ENCODE measurements at places on chromosomes 5 and 9.

DNA sequence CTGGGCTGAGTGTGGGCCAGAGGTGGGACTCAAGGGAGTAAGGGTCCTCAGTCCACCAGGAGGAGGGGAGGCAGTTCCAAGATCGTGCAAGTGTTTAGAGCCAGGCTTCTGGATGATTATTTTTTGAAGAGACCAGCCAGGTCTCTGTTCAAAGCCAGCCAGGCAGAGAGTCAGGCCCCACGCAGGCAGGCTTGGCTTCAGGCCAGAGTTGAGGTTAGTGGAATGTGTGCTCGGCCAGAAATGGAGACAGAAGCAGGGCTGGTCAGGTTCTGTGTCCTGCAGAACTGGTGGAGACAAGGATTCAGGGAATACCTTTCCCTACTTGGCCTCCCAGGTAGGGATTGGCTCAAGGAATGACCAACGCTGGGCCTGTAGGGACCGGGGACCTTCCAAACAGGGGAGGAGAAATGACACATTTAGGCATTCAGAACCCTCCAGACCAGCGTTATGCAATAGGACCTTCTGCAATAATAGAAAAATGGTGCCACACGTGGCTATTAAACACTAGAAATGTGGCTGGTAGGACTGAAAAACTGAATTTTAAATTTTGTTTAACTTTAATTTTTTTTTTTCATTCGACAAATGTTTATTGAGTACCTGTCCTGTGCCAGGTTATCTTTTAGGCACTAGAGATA, 106.2 kb downstream of the CMYA5 start:
- no peak for DNase-seq

- no peak for DNase-seq
Measured at GRCh38 chr5:73496984-73497457, 1.2 kb upstream of the BTF3 start.

DNA sequence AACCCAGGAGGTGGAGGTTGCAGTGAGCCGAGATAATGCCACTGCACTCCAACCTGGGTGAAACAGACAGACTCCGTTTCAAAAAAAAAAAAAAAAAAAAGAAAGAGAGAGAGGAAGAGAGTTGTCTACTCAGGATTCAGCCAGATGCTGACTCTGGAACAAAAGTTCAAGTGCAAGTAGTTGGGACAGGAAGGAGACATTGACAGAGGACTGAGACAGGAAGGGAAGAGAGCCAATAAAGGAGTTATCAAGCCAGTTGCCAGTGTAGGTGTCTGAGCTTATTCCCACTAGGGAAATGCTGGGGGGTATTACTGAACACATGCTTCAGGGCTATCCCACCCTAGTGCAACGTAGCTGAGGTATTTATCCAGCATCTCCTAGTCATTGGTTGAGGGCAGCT, 147.7 kb upstream of the SLC1A3 start:
- DNase-seq: no peak

- DNase-seq: no peak
Measured at GRCh38 chr5:126438868-126439267, 15.7 kb downstream of the GRAMD2B start.

DNA sequence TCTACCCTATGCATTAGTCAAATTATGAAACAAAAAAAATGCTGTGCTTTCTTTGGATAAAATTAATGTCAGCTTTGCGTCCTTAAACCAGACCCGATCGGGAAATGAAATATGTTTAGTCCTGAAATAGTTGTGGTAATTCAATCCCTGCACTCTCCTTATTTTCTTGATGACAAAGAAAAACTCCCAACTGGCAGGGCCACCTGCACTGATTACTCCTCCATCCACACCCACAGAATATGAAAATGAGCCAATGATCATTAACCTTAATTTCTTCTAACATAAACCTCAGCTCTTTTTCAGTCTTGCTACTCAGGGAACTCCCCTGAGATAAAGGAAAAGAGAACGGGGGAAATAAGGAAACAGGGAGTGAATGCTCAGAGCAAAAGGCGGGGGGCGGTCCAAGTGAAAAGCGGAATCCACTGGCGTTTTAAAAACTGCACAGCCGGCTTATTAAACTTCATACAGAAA, 245.3 kb downstream of the BNC2 start:
- no peak for DNase-seq

GRCh38 chr5:132947671-132948070, 15.8 kb downstream of the AFF4 start:
- no peak for DNase-seq

DNA sequence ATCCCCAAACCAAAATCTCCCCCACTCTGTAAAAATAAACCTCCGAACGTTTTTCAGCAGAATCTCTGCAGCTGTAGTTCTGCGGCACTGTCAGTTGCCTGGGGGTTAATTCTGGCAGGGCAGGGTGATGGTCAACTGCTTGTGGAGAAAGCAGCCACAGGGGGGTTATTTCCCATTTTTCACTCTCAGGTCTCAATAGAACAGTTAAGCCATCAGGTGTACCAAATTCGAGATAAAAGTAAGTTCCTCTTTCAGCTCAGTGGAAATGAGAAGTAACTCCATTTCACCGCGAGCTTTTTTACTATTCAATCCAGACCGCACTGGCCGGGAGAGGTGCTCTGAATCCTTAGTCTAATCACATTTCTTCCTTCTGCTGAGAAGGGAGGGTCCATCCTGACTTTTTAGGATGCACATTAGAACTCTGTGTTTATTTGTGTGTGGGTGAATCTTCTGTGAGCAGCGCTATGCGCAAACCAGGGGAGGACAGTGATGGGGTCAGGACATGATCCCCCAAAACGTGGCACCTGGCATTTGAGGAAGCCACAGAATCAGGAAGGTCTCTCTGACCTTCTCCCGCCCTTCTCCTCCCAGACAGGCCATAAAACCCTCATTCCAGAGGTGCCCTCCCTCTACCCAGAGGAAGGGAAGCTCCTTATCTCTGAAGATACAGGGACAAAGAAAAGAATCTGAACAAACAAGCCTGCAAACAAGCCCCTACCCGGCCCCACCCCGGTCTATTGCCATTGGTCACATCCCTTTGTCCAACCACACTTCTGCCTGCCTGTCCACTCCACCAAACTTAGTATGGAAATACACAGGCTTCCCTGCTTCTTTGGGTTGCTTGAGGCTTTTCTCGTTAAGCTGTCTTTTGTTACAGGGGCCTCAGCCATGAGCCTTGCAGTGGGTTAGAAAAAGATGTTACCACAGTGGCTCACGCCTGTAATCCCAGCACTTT, 229.0 kb downstream of the ROR2 start:
- DNase-seq: no peak

GRCh38 chr5:139635606-139636206, 12.4 kb upstream of the CXXC5 start:
- no peak for DNase-seq

GRCh38 chr9:105050296-105050695, 122.3 kb upstream of the ABCA1 start:
- DNase-seq: no peak

GRCh38 chr9:131738293-131739132, 1.4 kb downstream of the RAPGEF1 start:
- no peak for DNase-seq

GRCh38 chr9:135798263-135798585, 96.2 kb downstream of the KCNT1 start:
- no peak for DNase-seq

GRCh38 chr5:147306351-147306750, 71.5 kb downstream of the STK32A start:
- no peak for DNase-seq

- DNase-seq: no peak
Measured at GRCh38 chr5:68176802-68177479, 38.6 kb upstream of the PIK3R1 start.

DNA sequence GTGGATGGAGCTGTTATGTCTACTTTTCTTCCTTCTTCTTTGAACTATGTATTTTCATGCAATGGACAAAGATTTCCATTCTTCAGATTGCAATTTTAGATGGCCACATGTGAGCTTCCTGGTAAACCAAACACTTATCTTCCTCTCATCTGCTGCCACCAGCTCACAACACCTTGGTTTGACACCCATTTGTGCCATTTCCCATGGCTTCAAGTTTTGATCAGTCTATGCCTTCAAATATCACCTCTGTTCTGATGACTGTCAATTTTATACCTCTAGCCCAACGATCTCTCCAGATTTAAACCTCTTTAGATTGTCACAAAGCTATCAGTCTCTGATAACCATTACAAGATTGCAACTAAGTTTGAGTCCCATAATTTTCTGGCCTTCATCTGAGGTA, 147.2 kb downstream of the TMEM38B start:
- DNase-seq: no peak

- DNase-seq: no peak
Measured at GRCh38 chr5:173001229-173001841, 17.8 kb downstream of the ATP6V0E1 start.

GRCh38 chr5:1490376-1490775, 33.4 kb downstream of the LPCAT1 start:
- no peak for DNase-seq

- no peak for DNase-seq
Measured at GRCh38 chr5:139016186-139016585, 141.1 kb upstream of the LRRTM2 start.

DNA sequence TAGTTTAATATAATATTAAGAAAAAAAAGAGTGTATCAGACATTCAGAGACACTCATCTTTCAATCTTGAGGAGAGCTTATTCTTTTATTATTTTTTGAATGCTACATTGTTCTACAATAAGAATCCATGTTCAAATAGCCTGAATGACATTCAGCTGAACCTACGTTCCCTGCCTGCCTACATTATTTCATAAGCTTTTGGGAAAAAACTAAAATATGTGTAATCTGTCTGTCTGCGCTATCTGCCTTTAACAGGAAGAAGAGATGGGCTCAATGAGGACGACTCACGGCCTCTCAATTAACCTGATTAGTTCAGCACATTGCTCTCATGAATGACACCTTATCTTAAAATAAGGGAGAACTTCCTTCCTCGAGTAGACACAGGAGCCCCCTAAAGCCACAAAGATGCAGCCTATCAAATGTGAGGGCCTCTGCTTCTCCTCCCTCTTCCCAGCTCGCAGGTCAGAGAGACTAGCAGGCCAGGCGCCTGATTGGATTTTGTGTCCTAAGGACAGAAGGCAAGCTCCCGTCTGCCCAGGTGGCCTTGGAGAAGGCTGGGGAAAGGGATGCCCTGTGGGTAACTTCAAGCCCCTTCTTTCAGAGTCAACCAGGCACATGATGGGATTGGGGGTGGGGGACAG, 37.8 kb downstream of the EBF1 start:
- DNase-seq: no peak

- DNase-seq: no peak
Measured at GRCh38 chr5:152804179-152804578, 399.1 kb upstream of the NMUR2 start.

- no peak for DNase-seq
Measured at GRCh38 chr5:55517804-55518203, 17.0 kb downstream of the PLPP1 start.

- DNase-seq: no peak
Measured at GRCh38 chr5:39652036-39652435, 227.3 kb upstream of the DAB2 start.

GRCh38 chr9:136090768-136091581, 4.1 kb downstream of the NACC2 start:
- no peak for DNase-seq

DNA sequence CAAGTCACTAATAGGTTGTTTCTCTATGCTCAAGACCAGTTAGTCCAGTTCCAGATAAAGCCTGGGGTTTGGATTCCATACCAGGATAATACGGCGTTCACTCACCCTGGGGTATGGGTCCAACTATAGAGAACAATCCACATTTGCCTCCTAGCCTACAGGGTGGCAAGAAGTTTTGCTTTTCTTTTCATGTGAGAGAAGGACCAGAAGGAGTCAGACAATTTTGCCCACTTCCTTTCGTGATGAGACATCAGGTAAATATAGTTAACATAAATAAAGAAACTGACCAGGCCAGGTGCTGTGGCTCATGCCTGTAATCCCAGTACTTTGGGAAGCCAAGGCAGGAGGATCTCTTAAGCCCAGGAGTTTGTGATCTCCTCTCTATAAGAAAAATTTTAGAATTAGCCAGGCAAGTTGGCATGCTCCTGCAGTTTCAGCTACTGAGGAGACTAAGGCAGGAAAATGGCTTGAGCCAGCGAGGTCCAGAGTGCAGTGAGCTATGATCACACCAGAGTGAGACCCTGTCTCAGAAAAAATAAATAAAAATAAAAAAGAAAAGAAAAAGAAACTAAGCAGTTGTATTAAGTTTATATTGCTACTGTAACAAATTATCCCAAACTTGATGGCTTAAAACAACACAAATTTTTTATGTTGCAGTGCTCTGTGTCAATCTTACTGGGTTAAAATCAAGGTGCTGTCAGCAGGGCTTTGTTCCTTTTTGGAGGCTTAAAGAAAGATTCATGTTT, 7.5 kb upstream of the REEP5 start:
- no peak for DNase-seq

GRCh38 chr5:1371218-1371971, 26.5 kb upstream of the CLPTM1L start:
- no peak for DNase-seq

DNA sequence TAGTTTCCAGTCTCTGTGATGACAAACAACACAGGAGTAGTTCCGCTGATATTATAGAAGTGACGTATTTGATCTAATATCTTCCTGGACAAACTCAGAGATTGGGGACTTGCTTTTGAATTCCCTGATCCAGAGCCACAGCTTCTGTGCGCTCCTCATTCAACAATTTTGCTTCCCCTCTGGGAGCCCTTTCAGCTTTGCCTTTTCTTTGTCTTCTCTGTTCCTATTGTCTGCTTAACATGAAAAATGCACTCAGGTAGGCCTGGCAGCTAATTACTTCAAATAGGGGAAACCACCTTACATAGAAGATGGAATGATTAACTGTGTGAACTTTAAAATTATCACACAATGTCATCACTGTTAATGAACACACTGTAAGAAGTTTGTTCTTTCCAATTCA, 192.9 kb downstream of the EPB41L4A start:
- no peak for DNase-seq

DNA sequence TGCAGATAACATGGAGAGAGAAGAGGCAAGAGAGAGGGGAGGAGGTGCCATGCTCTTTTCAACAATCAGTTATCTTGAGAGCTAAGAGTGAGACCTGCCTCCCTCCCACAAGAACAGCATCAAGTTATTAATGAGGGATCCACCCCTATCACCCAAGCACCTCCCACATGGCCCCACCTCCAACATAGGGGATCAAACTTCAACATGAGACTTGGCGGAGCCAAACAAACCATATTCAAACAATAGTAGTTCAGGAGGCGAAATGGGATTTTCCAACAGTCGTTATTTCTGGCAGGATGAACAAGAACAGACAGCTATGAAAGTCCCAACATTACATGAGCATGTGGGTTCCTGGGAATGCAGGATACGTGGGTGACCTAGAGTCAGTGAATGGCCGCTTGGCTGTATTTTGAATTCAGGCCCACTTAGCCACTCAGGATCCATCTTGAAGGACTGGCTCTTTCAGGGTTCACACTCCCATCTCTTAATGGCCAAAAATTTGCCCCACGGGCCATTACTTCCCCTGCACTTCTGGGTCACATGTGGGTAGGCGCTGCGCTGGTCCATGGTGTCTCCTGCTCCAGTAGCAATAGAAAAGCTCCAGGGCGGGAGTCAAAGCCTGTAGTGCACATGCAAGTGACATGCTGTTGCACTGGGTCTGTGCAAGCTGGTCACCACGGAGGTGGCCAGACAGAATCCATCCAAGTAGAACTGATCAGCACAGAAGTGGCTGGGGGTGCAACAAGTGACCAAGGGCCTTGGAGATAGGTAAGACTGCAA, 7.1 kb upstream of the FAF2 start:
- no peak for DNase-seq

- no peak for DNase-seq
Measured at GRCh38 chr5:94855543-94855942, 237.1 kb downstream of the SLF1 start.

- DNase-seq: no peak
Measured at GRCh38 chr9:35914301-35914807, 5.1 kb downstream of the SPAAR start.

GRCh38 chr9:98795970-98796363, 388 bp downstream of the ANKS6 start:
- no peak for DNase-seq
